GM04504 (cell line): ENCODE measurements at places on chromosomes 4 and X.

DNA sequence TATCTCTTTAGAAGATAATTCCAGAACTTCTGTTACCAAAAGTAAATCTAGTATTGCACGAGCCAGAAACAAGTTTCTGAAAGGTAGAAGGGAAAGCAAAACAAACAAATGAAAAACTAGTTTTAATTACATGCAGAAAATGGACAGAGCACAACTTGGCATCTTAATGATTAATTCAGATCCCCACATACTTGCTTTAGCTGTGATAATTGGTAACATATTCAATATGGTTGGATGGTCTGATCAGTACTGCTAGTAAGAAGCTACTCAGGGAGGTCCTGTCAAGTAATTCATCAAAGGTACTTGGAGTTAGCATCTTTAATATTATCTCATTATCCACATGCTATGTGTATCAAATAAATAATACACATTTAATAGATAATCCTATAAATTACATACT is 204.3 kb downstream of the TRAM1L1 start:
- no peak for DNase-seq

- DNase-seq, result no peak
Measured at GRCh38 chr4:110183058-110183457, 15.4 kb downstream of the ELOVL6 start.

- no peak for DNase-seq
Measured at GRCh38 chr4:76377911-76378310, 43.0 kb downstream of the CCDC158 start.

DNA sequence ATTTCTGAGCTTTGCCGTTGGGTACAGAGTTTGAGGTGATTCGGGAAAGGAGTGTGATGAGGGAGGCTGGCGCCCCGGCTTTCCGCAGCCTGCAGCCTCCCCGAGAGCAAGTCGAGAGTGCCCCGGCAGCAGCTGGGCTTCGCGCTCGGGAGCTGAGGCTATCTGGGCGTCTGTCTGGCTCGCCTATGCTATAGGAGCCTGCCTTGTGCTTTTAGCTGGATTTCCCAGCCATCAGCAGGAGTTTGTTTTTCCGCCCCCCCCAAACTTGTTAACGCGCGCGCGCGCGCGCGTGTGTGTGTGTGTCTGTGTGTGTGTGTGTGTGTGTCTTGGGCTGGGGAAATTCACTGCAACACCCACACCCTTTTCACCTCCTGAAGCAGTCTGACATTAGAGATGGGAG is 765 bp upstream of the DGKK start:
- DNase-seq, result no peak

DNA sequence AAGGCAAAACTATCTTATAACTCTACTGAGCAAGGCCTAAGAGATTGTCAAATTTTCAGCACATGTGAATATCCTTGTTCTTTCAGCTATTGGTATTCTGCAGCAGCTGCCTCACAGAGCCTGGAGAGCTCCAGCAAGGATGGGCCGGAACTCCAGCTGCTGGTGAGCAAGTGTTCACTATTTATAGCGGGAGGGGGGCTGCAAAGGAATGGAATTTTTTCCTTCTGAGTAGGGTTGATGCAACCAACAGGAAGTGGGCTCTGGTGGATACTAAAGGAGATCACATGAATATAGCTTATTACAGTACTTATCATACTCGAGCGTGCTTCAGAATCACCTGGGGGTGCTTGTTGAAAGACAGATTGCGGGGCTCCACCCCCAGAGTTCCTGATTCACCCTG is 20.2 kb upstream of the SETD7 start:
- DNase-seq, result no peak

DNA sequence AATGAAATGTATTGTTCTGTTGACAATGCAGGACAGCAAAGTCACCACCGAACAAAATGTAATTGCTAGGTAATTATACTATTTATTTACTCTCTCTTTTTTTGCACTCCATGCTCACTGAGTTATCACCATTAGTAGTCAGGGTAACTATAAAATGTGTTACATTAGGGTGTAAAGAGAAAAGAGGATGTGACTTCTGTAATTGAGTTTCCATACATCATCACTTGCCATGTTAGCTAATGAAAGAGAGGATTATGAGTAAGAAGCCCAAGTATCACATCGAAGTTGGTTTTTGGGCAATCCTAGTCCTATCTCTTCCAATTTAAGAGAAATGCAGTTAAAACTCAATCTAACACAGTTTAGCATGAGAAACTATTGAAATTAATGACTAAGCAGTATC is 7.6 kb downstream of the ZXDA start:
- DNase-seq, result no peak

DNA sequence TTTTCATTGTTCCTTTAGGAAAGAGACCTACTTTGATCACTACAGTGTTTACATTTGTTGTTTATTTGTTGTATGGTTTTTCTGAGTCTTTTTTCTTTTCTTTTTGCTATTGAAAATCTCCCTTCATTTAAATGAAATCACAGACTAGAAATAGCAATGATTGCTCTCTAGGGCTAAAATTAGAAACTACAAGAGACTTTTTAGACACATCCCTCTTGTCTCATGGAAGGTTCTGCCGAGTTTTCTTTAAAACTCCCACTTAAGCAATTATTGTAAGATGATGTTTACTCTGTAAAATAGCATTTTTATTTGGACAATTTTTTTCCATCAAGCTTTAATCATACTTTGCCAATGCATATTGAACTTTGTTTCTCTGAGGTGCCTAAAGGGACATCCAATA is 136.6 kb downstream of the PALLD start:
- DNase-seq, result no peak

GRCh38 chr4:155319516-155319915 is 57.2 kb downstream of the MAP9 start:
- DNase-seq, result no peak

GRCh38 chr4:40963897-40964478 is 214.2 kb downstream of the NSUN7 start:
- DNase-seq, result no peak

DNA sequence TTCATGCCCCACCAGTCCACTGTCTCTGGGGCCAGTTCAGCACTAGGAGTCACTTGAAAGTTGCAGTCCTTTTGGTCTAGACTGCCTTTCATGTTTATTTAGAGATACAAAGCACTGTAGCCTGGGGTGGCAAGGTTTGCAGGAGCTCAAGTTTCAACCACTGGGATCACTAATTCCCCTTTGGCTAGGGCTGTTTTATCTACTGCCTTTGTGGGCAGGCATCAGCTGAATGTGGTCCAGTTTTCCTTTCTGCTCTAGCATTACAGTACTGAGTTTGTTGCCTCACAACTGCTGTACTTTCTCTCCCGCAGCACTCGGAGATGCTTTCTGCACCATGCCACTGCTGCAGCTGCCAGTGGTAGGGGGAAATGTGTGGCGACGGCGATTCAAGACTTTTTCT is 222.3 kb upstream of the HDX start:
- DNase-seq, result no peak

DNA sequence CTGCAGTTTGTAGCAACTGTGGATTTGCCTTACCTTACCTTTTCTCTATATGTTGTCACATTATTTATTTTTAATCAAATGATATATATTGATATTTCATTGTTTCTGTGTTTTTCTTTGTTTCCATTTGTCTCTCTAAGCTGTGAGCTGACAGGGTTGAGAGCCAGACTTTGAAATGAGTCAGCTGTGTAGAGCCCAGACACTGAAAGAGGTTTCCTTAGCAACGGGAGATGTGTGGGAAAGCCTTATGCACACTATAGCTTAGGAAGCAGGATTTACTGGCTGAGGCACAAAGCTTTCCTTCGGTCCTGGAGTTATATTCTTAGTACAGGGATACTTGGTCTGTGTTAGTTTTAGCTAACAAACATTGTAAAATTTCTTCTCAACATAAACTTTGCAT is 192.2 kb downstream of the FGF13 start:
- DNase-seq, result no peak

DNA sequence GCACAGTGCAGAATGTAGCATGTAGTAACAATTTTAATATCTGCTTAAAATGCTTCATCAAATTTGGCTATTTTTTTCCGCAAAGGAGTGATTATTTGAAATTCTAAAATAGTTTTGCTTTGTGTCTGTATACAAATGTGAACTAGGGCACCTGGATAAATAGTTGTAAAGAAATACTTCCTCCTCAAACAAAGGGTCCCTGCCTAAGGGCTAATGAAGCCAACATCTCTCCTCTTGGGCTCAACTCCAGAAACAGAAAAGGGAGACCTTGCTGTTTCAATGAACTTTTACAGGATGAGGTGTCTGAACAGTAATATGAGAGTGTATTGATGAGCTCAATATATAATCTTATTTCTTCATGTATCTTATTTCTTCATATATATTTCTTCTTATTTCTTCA is 30.8 kb upstream of the SCOC start:
- DNase-seq, result no peak

- DNase-seq, result peak; percentile 68
Measured at GRCh38 chrX:136202889-136203288, 48.3 kb downstream of the MAP7D3 start.

DNA sequence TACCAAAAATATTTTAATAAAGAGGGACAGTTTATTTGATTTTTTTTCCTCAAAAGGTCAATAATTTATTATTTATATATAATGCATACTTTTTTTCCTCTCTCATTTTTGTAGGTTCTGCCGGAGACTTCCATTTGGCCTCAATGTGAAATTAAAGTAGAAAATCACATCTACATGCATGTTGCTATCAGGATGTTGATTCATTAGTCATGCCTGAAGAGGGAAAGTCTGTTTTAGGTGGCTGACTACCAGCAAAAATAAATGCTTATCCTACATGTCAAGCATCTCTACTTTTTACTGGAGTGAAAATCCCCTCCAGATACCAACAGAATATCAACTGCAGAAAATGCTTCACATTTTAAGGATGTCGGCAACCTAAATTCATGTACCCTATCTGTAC is 41.5 kb downstream of the KIAA0232 start:
- no peak for DNase-seq

- no peak for DNase-seq
Measured at GRCh38 chrX:78384486-78384885, 57.1 kb upstream of the CYSLTR1 start.

- DNase-seq, result no peak
Measured at GRCh38 chrX:105136786-105137185, 83.7 kb downstream of the TEX13A start.

GRCh38 chr4:90842960-90843359 is 715.8 kb downstream of the CCSER1 start:
- no peak for DNase-seq

DNA sequence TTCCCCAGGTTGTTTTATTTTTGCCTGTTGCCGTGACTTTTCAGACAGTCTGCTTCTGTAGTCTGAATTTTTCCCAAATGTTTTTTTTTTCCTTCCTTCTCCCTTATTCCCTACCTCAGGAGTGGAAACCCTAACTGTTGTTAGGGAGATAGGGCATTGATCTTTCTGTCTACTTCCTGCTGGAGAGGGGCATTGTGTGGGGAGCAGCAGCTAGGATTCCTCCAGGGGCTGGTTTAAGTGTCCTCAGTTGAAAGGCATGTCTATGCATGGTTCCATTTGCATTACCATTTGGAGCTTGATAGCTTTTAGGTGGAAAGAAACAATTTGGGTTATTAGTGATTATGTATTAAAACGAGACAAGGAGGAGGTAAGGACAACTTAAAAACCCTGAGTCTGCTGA is 383.9 kb downstream of the DCAF12L2 start:
- DNase-seq, result no peak

DNA sequence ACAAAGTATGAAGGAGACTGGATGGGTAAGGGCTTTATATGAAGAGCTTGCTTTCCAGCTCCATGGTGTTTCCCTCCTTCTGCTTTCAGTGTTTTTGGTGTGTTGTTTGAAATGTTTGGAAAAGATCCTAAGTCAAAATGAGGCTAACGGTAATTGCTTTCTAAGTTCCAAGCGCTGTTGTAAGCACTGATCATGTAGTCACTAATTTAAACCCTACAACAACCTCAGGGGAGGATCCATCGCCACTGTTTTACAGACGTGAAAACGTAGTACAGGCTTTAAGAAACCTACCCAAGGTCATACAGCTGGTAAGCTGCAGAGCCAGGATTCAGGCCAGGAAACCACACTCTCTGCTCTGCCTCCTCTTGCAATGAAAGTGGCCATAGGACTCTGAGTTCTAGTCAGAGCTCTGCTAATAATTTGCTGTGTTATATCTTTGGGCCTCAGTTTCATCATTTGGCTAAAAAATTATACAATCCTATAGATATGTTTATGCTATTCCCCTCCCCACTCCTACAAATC is 102.9 kb upstream of the PGRMC2 start:
- DNase-seq, result no peak

- DNase-seq, result no peak
Measured at GRCh38 chr4:146245850-146246249, 31.5 kb downstream of the REELD1 start.

DNA sequence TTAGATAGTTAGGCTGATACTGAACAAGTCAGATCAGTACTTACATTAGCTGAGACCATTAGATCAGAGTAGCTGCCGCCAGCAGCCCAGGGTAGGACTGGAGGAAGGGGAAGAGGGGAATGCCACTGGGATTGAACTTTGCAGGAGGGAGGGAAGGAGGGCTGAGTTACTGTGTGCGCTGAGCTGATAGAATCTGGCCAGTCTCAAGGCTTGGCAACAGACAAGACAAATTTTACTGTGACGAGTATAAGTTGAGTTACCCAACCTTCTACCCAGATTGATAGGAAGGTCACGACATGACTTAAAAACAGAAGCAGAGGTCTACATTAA is 372.1 kb downstream of the OPHN1 start:
- no peak for DNase-seq

DNA sequence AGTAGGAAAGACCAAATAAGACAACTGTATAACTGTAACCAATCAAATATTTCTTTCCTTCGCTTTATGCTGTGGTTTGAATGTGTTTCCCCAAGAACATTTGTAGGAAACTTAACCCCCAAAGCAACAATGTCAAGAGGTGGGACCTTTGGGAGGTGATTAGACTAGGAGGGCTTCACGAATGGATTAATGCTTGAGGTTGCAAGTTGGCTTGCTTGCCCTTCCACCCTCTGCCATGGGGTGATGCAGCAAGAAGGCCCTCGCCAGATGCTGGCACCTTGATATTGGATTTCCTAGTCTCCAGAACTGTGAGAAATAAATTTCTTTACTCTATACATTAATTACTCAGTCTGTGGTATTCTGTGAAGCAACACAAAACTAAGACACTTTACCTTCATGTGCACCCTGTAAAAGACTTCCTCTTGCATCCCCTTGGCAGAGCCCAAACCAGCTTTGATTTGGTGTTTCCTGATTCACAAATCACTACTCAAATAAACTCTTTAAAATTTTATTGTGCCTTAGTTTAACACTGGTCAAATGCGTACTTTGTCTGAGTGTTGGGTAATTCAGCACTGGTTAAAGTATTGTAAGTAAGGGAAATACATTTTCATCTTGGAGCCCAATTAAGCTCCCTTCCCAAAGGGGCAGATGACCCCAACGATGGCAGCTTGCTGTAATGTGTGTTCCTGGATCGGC is 59.9 kb downstream of the COQ2 start:
- DNase-seq, result no peak

- DNase-seq, result no peak
Measured at GRCh38 chr4:26729027-26729426, 131.6 kb upstream of the STIM2 start.

DNA sequence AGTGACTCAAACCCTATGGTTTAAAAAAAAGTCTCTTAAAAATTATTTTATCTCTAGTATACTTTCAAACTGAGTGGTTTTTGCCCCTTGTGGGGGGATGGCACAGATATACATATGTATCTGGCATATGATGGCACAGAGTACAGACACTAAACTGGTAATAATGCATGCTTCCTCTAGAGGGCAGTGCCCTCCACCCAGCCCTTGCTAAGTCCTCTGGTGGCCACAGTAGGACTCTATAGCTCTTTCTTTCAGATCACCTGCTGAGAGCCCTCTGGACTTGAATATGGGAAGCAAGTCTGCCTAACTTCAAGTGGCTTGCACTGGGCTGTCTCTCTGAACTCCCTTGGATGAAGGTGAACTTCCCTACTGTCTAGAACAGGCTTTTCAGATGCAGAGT is 66.3 kb downstream of the TSPAN7 start:
- no peak for DNase-seq
